8988T (cell line): ENCODE measurements at places on chromosomes 11 and 22.
A peak's percentile ranks its signal among the peaks of the same experiment; 100 is the strongest.

- DNase-seq = no peak
Measured at GRCh38 chr22:27538666-27539065, 262.9 kb downstream of the MN1 start.

DNA sequence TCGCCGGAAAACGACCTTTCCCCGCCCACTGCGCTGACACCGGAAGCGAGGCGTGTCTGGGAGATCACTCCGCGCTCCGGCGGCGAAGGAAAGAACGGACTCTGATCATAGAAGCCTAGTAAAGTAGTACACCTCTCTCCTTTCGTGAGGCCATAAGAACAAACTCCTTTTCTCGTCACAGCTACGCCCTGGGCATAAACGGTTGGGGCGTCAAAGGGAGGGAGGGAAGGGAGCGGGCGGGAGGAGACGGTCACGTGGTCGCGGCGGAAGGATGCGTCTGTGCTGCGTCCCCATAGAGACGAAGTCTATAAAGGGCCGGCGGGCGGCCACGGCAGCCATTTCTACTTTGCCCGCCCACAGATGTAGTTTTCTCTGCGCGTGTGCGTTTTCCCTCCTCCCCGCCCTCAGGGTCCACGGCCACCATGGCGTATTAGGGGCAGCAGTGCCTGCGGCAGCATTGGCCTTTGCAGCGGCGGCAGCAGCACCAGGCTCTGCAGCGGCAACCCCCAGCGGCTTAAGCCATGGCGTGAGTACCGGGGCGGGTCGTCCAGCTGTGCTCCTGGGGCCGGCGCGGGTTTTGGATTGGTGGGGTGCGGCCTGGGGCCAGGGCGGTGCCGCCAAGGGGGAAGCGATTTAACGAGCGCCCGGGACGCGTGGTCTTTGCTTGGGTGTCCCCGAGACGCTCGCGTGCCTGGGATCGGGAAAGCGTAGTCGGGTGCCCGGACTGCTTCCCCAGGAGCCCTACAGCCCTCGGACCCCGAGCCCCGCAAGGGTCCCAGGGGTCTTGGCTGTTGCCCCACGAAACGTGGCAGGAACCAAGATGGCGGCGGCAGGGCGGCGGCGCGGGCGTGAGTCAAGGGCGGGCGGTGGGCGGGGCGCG lies at the start of gene ATF4:
Gene ATF4 (plus strand): TSS at position 337 of the 880 bp plus-strand sequence. CDS start 884 bp downstream, outside the sequence.
- no peak for DNase-seq

- DNase-seq = no peak
Measured at GRCh38 chr11:65794570-65795510, 8.0 kb downstream of the OVOL1 start.

DNA sequence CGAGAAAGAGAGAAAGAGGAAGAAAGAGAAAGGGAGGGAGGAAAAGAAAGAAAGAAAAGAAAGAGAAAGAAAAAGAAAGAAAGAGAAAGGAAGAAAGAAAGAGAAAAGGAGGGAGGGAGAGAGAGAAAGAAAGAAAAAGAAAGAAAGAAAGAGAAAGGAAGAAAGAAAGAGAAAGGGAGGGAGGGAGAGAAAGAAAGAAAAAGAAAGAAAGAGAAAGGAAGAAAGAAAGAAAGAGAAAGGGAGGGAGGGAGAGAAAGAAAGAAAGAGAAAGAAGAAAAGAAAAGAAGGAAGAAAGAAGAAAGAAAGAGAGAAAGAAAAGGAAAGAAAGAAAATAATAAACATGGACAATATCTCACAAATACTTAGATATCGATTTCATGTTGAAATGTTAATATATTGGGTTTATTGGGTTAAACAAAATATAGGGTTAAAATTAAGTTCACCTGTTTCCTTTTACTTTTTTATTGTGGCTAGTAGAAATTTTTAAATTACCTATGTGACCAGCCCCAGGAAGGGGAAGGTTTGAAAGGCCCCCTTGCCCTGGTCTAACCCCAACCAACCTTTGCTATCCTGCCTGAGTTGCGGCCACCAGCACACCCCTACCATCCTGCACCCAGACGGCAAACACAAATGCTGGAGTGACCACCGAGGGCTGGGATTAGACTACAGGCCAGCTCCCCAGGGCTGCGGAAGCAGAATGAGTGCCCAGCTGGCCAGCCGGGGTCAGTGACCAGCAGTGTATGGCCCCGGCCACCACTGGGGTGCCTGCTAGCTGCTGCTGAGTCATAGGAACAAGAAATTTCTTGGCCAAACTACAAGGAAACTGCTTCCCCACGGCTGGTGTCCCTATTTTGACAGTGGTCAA lies 81.0 kb upstream of the FGF3 start:
- DNase-seq = no peak

DNA sequence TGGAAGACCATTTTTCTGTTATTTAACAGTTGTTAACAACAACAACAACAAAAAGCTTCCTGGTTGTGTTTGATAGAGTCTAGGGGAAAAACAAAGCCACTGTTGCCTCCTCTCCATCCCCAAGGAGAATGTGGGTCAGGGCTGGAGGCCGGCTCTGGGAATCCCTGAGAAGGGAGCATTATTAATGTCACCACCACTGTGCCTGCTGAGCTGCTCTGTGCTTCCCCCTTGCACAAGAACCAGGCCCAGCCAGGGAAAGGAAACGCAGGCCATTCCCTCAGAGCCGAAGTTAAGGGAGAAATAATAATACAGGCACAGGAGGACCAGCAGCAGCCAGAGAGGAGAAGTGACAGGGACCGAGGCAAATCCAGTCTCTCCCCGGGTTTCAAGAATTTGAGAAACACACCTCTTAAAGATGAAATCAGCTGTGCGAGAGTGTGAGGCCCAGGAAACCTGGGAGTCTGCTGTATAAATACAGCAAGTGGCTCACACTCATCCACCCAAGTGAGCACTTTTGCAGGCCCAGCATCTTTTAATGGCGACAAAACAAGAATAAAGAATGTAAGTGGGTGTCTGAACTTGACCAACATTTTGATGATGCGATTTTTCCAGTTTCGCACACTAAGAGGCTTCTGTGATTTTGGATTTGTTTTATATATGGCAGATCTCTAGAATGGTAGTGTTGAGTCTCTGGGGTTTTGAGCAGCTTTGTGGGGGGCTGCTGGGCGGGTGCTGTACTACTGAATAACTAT lies 539.2 kb downstream of the NTM start:
- no peak for DNase-seq

GRCh38 chr11:75490221-75491181 lies 35.2 kb downstream of the GDPD5 start:
- no peak for DNase-seq

GRCh38 chr11:13388741-13389140 lies 74.3 kb downstream of the BTBD10 start:
- DNase-seq = no peak

DNA sequence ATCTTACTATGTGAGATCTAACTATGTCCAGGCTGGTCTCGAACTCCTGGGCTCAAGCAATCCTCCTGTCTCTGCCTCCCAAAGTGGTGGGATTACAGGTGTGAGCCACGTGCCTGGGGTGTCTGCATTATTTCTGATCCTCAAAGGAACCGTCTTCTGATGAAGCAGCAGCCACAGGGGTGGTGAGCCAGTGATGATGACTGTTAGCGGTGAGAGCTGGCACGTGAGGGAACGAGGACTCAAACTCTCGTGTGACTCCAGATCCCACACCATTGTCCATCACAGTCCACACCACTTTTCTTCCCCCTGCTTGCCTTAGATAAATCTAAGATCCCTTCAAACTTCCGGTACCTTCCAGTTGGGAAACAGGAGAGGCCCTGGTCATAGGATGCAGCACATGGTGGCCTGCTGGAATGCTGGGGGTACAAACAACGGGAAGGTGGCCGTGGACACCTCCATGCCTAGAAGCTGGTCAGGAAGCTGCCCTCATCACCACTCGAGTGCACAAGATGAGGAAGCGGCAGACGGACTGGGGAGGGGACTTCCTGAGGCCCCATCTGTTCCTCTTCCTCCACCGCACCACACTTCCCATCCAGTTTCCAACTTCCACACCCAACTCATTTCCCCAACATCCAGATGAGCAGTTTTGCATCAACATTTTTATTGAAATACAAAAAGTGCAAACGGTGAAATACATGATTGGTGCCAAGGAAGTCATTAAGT lies 23.8 kb downstream of the ARHGAP1 start:
- DNase-seq = no peak

GRCh38 chr11:124195189-124195734 lies 12.1 kb downstream of the OR10D3 start:
- DNase-seq = no peak

GRCh38 chr22:31995046-31995445 lies 48.0 kb upstream of the SLC5A1 start:
- DNase-seq = no peak

GRCh38 chr11:69889400-69890318 lies 70.4 kb upstream of the FGF3 start:
- no peak for DNase-seq

- no peak for DNase-seq
Measured at GRCh38 chr11:68302256-68302655, 10.1 kb upstream of the LRP5 start.

GRCh38 chr22:20777420-20778177 lies 3.7 kb downstream of the SERPIND1 start:
- no peak for DNase-seq

- no peak for DNase-seq
Measured at GRCh38 chr22:42939451-42939881, 75.5 kb downstream of the PACSIN2 start.

- DNase-seq = no peak
Measured at GRCh38 chr11:116911976-116912734, 74.7 kb upstream of the APOA1 start.

GRCh38 chr22:26213826-26214225 lies 44.6 kb downstream of the SEZ6L start:
- DNase-seq = no peak

DNA sequence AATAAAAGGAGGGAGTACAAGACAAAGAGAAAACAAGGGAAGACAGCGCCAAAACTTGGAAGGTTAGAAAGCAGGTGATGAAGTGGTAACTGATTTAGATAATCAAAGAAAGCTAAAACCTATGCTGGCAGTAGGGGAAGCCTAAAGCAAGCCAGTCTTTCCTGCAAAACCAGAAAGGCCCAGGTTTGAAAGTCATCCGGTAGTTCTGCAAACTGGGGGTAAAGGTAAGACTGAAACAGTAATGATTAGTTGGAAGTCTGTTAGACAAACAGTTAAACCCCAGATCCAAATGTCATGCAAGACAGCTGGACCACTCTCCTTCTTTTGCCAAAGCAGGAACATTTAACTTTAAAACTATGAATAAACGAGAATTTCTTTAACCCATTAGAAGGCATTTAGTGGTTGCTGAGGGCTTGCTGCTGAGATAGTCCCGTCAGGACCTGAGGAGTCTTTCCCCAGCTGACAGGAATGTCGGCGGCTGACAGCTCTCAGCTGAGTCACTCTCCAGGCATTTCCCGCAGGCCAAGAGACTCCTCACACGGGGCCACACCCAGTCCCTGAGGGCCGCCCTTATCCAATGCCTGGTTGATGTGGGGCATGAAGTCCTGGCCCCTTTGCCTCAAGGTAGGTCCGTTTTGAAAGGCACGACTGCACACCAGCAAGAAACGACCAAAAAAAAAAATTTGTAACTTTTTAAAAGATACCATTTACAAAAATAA lies 36.3 kb upstream of the CFAP300 start:
- DNase-seq = peak; percentile 87

DNA sequence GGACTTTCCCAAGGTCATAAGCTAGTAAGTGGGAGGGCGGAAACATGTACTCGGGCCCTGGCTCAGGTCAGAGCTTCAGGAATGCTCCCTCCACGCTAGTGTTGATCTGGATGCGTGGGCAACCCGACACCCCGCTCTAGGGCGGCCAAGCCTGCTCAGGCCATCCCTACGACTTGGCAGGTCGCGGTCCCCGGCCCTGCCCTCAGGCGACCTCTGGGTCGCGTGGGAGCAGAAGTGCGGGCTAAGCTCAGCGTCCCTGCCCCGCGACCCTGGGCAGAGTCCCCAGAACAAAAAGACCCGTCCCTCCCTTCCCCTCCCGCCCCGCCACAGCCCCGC lies 781 bp upstream of the TEF start:
- no peak for DNase-seq

- no peak for DNase-seq
Measured at GRCh38 chr11:20634044-20634443, 34.6 kb downstream of the SLC6A5 start.

GRCh38 chr11:61869708-61870451 lies 21.5 kb downstream of the FADS3 start:
- no peak for DNase-seq

GRCh38 chr11:21612326-21612725 lies 580.6 kb upstream of the ANO5 start:
- DNase-seq = no peak

GRCh38 chr22:37762389-37762836 lies 45.3 kb upstream of the GCAT start:
- no peak for DNase-seq

DNA sequence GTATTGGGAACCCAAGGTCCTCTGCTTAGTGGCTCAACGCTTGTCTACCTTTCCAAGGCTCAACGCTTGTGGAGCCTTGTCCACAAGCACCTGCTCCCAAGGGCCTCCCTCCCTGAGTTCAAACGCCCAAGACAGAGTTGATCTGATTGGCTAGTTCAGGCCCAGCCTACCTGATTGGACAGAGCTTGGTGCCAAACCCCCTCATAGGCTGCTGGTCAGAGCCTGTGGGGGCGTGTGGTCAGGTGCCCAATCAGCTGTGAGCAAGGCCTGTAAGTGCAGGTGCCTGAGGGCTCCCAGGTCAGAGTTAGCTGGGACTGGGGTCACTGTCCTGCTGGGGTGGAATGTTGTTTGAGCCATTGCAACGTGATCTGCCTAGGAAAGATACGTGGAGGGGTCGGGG lies 16.9 kb upstream of the TMPRSS6 start:
- DNase-seq = no peak

GRCh38 chr22:25183949-25184619 lies 15.6 kb upstream of the CRYBB3 start:
- DNase-seq = no peak

DNA sequence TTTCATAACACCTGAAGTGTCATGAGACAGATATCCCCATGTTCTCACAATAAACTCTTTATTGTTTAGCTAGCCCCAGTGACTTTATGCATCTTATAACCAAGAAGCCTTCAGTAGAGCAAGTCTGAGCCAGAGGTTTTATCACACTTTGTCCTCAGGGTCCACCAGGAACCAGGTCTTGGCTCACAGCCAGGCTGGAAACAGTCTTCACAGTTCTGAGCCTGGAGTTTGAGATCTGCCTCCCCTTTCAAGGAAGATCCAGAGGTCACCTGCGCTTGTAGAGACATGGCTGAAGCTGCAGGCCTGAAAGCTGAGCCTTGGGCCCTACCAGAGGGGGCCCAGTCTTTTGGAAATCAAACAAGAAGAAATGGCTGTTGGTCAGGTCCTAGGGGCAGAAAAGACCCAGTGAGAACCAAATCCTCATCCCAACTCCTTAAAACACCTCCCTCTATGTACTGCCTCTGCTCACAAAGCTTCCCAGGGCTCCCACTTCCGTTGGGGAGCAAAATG lies 3.5 kb downstream of the RRP8 start:
- no peak for DNase-seq

- no peak for DNase-seq
Measured at GRCh38 chr11:119828006-119828405, 99.0 kb upstream of the NECTIN1 start.

- no peak for DNase-seq
Measured at GRCh38 chr11:114098927-114099326, 39.4 kb downstream of the ZBTB16 start.

GRCh38 chr11:131397675-131398074 lies 27.3 kb downstream of the NTM start:
- DNase-seq = no peak
